ENCODE measurements at places on chromosomes 11 and 22.

DNA sequence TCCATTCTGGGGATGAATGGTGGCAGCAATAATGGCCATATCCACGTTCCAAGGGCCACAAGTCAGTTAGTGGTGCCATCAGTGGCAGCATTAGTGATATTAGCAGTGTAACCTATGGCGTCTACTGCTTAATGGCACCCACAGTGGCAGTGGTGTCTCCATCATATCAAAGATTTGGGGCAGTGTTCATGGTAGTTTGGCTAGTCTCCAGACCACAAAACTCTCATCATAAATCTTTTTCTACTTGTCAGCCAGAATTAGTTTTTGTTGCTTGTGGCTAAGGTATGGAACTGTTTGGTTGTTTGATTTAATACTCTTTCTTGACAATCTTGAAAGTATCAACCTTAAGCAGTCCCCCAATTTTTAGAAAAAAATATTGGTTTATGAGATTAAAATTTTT, 45.1 kb upstream of the DEUP1 start:
- no peak for DNase-seq

GRCh38 chr22:21761086-21761485, 25.5 kb upstream of the YPEL1 start:
- no peak for DNase-seq

- DNase-seq, result no peak
These were observed 2.3 kb downstream of the MTFP1 start for GRCh38 chr22:30427871-30428270.

DNA sequence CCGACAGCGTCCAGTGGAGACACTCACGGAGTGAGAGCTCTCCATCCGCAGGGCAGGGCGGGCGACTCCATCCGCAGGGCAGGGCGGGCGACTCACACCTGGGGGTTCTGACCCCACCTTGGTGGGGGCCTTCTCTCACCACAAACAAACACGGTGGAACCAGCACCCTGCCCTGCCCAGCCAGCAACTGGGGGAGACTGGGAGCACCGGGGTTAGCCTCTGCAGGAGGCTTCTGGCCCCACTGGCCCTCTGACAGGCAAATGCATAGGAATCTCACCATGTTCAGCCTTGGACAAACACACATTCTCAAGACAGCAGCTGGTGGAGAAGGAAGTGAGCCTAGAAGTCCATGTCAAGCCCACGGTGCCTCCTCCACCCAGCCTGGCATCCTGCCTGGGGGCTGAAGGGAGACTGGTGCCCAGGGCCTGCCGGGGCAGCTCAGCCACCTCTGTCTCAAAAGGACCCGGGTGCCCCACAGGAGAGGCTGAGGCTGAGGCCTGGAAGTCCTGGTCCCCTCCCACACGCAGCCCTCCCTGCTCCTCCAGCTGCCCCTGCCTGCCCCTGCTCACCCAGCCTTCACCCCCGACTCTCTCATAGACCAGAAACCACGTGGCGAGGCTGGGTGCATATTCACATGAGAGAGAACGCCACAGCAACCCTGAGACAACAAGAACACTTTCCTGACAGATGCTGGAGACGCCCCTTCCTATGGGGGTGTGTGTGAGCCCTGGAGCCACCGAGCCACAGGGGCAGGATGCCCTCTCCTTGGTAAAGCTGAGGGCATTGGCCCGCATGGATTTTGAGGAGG, 98.4 kb upstream of the B3GAT1 start:
- no peak for DNase-seq

DNA sequence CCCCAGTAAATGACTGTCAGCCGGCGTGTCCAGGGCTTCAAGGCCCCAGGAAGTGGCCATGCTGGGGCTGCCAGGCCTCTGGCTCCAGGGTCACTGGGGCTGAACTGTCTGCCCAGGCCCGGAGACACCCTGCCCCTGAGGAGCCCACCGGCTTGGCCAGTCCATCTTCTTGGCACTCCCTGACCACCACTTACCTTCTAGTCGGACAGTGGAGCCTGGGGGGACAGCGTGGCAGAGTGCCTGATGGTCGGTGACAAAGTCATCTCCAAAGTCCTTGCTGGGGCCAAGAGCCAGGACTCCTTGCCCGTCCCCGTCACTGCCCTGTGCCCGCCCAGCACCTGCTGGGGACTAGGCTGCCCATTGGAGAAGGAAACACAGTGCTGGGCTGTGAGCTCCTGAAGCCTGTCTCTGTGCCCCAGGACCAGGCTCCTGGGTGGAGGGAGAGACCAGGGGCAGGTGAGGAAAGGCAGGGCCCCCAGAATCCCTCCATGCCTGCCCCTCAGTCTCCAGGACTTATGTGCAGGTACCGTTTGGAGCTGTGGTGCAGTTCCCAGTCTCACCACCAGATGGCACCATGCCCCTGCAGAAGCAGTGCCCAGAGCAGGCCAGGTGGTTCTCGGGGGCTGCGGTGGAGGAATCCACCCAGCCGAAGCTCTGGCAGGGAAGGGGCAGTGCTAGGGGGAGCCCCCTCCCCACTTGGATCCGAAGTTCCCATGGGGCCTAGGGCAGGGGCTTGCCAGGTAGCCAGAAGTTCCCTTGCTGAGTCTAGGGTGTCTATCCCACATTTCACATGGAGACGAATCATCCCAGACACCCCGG, 6.0 kb upstream of the CCDC188 start:
- DNase-seq, result peak; percentile 59

GRCh38 chr11:35282221-35282882, 137.0 kb downstream of the SLC1A2 start:
- DNase-seq, result no peak

- DNase-seq, result no peak
These were observed 328.7 kb upstream of the B3GAT1 start for GRCh38 chr11:134740590-134741261.
